HFF-Myc (cell line): ENCODE measurements at places on chromosomes 7 and 10.
A peak's percentile ranks its signal among the peaks of the same experiment; 100 is the strongest.

DNA sequence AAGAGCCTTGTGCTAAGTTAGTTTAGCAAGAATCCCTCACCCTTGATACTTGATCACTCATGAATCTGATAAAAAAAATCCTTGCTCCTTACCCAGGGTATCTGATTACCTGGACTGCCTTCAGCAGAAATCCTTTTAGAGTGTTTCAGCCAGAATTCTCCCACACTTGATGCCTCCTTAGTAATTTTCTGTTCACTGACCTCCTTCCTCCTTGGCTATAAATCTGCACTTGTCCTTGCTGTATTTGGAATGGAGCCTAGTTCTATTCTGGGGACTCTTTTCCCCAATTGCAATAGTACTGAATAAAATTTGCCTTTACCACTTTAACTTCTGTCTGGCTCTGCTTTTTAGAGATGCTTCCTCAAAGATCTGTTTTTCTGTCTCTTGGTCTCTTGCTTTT is 84.9 kb downstream of the RPS24 start:
- no peak for DNase-seq

DNA sequence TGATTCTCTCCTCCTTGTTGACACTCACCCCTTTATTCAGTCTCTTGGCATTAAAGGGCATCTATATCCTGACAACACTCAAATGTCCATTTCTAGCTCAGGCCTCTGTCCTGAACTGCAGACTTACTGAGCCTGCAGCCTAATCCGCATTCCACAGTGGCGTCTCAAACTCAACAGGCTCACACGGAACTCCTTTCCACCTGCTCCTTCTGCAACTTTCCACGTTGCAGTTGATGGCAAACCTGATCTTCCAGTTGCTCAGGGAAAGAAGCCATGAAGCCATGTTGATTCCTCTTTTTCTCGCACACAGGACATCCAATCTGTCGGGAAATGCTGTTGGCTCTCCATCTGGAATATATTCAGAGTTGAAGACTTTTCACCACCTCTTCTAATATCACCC is 522.4 kb downstream of the CCSER2 start:
- DNase-seq = no peak

GRCh38 chr7:140454657-140455015 is 24.7 kb downstream of the MKRN1 start:
- DNase-seq = no peak

DNA sequence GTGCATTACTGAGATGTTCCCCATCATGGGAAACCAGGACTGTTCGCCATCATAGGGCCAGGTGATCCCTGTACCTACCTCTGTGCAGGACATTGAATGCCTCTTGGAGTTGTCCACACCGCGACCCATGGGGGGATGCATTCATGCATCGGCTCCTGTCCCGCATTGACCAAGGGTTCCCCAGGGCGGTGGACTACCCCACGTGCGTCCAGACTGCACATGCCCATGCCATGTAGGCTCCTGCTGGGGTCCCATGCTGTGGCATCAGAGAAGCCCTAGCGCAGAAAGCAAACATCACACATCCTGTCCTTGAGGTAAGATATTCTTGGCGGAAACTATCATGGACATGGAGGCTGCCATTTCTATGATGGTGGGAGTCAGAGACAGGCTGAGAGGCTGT is 121.6 kb upstream of the UNC5B start:
- DNase-seq = no peak

DNA sequence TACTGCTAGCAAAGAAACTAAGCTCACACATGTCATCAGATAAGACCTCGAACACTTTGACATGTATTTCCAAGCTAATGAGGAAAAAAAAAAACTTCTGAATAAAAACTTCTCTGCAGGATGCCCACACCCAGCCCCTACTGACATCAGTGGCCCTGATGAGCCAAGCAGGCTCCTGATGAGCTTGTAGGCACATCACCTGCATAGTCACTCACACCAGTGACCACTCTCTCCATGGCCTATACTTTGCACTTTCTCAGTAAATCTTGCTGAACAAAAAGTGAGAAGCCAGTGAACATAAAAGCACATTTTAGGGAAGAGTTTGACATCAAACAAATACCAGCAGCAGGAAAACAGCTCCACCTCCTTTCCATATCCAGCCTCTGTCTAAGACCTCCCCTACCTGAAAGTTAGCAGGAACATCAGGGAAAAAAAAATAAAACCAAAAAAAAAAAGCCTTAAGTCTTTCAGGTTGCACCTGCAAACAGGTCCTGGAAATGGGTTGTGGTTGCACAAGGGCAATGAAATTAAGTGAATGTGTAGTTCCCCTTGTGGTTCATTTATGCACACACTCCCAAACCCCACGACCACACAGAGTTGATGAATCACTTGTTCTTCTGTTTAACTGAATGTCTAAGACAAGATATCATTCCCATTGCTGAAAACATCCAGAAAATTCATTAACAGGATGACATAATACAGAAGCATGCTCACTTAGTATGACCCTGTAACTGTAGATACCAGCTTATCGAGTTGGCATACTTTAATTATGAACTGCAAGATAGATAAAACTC is 205.2 kb upstream of the PDE1C start:
- no peak for DNase-seq

- DNase-seq = no peak
These were observed 438.7 kb downstream of the LRMDA start for GRCh38 chr10:75870039-75870645.

DNA sequence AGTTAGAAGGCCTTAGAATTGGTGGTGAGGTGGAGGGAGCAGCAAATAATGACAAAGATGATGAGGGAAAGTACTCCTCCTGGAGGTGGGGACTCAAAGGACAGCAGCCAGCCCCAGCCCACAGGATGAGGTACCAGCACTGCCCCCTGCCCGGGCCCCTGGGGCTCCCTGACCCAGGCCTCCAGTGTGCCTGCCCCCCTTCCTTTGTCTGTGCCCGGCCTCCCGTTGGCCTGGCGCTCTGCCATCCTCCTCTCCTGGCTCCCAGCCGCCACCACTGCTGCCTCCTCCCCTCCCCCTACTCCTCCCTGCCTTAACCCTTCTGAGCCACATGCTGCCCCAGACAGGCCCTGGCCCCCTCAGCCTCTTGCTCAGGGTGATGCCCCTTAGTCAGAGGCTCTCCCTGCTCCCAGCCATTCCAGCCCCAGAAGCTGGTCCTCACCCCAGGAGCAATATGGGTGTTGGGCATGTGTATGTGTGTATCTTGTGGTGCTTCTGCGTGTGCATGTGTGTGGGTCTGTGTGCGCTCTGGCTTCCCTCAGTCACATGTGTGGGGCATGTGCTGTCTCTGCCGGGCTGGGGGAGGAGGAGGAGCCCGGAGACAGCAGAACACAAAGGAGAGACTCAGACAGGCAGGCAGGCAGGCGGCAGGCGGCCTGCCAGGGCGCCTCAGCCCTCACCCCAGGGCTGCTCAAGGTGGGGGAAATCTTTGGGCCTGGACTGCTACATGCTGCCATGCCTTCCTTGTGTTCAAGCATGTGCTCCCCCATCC is 2.6 kb downstream of the LDB1 start:
- peak; percentile 78 for DNase-seq

GRCh38 chr7:27167916-27168264 is 2.6 kb upstream of the HOXA9 start:
- DNase-seq = no peak

GRCh38 chr10:34454590-34455261 is 360.4 kb downstream of the PARD3 start:
- no peak for DNase-seq
